Activated naive CD8-positive, alpha-beta T cell treated with anti-CD3 and anti-CD28 coated beads for 36 hours (primary cell): ENCODE measurements at places on chromosomes 6 and 20.
A peak's percentile ranks its signal among the peaks of the same experiment; 100 is the strongest.

DNA sequence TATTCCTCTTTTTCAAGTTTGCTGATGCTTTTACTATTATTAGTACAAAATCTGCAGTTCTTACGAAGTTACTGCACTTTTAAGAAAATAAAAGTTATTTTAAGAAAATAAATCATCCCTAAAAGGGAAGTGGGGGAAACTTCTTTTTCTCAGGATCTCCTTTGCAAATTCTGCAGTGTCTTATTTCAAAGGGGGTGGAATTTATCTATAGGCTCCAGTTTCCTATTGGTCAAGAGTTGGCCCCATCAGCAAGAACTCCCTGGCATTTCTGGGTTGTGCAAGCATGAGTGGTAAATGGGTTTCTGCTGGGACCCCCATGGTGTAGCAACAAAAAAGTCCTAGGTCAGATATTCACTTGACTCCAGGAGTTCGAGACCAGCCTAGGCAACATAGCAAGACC lies 136.3 kb upstream of the PRDM1 start:
- no peak for DNase-seq

DNA sequence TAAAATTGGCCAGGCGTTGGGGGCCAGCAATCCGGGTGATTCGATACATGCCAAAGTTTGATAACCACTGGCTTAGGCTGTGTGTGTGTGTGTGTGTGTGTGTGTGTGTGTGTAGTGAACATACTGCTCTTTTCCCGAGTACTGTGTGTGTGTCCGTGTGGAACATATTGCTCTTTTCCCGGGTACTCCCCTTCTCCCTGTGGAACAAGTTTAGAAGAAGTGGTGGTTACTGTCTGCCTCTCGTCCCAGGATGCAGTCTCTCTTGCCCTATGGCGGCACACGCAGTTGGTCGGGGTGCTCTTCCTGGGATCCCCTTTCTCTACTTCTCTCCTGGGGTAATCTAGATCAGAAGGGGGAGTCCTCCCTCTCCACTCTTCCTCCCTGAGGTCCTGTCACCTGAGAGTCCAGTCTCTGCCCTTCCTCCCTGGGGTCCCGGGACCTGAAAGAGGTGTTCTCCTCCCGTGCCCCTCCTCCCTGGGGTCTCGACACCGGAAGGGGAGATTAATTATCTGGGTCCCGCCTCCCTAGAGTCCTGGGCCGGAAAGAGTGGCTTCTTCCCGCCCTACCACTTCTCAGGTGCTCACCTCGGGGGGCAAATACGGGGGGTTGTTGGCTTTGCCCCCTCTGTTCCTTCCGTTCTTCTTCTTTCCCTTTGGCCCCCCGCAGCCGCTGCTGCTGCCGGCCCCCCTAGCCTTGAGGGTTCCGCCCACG lies 516 bp downstream of the GTPBP2 start:
- DNase-seq, result peak; percentile 65

- no peak for DNase-seq
Measured at GRCh38 chr20:32332614-32333013, 25.5 kb upstream of the ASXL1 start.

- no peak for DNase-seq
Measured at GRCh38 chr20:45087097-45087790, 13.7 kb downstream of the KCNS1 start.

DNA sequence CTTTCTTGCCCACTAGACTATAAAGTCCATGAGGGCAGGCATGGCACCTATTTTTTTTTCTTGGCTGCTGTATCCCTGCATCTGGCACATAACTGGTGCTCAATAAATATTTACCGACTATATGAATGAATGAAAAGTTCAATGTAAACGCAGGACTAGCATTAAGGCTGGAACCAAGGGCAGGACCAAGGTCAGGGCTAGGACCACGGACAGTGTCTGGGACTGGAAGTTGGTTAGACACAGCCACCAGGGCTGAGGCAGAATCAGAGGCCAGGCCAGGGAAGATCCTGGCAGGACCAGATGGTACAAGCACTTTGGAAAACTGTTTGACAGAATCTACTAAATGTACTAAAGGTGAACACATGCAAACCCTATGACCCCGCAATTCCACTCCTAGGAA lies 3.7 kb downstream of the TNXB start:
- DNase-seq, result no peak

DNA sequence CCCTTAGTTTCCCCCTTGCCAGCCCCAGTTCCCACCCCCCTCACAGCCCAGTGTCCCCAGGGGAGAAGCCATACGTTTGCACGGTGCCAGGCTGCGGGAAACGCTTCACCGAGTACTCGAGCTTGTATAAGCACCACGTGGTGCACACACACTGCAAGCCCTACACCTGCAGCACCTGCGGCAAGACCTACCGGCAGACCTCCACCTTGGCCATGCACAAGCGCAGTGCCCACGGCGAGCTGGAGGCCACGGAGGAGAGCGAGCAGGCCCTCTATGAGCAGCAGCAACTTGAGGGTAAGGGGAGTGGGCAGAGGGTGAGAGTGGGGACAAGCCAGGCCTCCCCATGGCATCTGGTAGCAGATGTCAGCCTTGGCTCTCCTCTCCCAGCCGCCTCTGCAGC lies 5.1 kb upstream of the DEF6 start:
- no peak for DNase-seq

- DNase-seq, result no peak
Measured at GRCh38 chr6:23213193-23213592, 643.8 kb downstream of the HDGFL1 start.

DNA sequence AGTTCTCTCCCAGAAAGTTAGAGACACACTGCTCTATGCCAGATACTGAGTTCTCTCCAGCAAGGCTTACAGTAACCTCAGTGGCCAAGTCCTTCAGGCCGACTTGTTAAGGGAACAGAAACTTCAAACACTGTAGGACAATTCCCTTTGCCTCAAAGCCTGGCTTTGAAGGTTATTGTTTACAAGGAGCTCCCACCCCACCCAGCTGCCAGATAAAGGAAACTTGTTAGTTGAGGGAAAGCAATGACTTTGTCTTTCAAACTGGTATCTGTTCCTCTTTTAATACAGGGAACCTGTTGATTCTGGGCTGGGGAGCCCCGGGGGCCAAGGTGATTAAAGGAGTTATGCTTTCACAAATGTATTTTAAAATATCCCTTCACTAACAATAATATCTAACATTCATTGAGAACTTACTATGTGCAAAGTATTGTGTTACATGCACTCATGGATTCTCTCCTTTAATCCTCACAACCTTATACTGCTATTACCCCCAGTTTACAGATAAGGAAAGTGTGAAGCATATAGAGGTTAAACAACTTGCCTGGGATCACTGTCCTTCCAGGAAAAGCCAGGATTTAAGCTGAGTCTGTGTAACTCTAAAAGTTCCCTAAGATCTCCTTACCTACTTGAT lies 27.6 kb upstream of the CDKN1A start:
- no peak for DNase-seq

DNA sequence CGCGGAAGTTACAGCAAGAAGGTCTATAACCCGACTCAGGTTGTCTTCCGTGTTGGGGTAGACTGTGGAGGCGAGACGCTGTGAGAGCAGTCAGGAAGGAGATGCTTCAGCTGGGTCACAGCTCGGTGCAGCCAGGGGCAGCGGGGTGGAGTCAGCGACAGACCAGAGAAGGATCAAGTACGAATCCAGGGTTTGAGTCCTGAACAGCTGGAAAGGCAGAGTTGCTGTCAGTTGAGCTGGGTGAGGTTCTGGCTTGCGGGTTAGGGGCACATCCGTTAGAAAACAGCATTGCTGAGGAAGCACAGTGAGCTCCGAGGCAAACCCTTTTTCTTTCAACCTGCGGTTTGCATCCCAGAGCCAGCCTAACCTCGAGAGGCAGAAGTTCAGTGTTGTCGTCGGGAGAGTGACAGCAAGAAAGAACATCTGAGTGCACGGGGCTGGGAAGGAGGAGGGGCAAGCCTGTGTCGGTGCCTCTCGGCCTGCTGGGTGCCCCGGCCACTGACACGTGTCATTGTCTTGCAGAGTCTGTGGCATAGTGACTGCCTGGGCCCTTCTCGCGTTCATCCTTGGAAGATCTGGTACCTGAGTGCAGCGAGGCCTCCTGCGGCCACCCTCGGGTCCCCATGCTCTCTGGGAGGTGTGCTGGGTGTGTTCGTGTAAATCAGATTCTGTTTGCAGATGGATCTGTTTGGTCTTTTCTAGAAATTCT lies 20.0 kb downstream of the PNLDC1 start:
- peak; percentile 17 for DNase-seq

- DNase-seq, result no peak
Measured at GRCh38 chr6:167470836-167471547, 146.1 kb downstream of the TTLL2 start.

DNA sequence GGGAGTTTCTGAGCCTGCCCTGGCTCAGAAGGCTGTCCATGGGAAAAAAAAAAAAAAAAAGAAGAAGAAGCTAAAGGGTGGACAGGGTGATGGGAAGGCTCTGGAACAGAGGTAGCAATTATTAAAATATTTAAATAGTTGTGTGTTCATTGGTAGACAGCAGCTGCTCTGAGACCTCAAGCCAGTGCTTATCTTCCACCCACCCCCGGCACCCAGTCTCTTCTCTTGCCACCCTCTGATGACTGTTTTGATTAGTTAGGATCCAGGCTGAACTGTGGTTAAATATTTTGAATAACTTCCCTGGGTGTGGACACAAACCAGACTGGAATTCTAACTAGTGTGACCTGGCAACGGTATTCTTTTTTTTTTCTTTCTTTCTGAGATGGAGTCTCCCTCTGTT lies 16.9 kb upstream of the SRSF3 start:
- DNase-seq, result no peak

DNA sequence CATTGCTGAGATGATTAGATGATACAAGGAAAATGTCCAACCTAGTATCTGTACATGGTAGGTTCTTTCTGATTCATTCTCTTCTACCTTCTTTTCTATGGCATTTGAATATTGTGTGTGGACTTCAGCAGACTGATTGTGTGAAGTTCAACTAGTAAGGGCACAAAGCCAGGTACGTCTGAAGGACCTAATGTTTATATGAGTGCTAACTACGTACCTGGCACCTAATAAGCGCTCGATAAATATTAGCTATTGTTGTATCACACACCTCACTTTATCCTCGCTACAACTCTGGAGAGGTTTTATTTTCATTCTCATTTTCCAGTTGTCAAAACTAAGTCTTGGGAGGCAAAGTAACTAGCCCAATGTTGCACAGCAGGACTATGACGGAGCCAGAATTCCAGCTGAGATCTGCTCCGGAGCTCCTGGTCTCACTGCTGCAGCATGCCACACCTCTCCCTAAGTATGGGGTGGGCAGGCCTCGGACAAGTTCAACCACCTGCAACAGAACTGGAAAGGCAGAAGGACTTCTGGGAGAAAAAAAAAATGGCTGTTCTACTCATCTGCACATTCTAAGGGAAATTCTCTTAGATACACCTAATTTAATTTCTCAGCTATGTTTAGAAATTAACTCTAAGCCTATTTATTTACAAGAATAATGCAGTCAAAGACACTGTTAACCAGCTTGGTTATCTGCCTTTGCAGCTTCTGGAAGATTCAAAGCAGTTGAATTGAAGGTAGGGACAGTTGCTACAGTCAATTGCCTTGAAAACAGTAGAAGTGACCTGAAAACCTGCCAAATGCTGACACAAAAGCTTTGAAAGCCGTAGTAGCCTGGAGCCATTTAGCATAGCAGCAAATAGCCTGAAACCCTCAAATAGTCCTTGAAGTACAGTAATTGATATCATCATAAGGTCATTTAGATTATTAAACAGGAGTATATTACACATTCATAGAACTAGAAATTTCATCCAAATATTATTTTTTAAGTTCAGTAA lies 165.0 kb downstream of the PDE7B start:
- DNase-seq, result no peak

DNA sequence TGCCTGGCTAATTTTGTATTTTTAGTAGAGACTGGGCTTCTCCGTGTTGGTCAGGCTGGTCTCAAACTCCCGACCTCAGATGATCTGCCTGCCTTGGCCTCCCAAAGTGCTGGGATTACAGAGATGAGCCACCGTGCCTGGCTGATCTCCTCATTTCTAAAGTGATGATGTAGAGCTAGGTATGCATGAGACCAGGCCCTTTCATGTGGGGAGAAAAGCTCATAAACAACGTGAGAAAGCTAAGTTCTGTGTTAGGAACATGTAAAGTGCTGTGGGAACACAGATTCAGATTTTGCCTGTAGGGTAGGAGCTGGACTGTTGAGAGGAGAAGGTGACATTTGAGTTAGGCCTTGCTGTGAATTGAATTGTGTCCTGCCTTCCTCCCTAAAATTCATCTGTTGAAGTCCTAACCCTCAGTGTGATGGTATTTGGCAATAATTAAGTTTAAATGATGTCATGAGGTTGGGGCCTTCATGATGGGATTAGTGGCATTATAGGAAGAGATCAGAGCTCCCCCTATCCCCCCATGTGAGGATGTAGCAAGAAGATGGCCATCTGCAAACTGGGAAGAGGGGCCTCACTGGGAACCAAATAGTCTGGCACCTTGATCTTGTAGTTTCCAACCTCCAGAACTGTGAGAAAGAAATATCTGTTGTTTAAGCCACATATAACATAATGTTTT lies 49.2 kb downstream of the SCAND1 start:
- no peak for DNase-seq

- DNase-seq, result no peak
Measured at GRCh38 chr6:26205625-26206574, 118.7 kb downstream of the HFE start.

DNA sequence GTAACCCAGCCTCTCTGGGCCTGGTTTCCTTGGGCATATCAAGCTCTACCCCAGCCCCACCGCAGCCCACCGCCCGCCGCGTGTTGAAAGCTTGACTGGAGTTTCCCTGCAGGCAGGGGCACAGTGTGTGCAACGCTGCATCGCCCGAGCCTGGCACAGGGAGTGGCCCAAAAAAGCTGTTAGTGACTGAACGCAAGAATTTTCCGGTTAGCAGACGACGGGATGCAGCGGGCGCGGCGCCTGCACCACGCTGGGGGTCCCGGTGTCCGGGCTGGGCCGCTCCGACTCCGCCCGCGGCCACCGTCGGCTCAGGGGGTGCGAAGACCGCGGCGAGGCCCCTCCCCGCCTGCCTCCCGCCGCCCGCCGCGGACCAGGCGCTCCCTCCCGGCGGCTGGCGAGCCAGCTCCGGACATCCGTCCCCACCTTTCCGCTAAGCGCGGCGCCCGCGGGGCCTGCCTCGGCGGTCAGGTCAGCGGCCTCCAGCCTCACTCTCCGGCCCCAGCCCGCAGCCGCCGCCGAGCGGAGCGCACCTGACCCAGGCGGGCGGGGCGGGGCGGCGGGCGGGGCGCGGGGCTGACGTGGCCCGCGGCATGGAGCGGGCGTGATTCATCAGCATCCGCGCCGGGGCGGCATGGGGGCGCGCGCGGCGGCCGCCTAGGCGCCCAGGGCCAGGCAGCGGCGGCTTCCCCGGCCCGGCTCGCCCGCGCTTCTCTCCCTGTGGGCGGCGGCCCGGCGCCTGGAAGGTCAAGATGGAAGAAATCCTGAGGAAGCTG lies at the start of gene ARFGEF3:
Gene ARFGEF3, plus strand, starts transcription at position 602 of the 773 bp plus-strand sequence. Its CDS starts 148 bp downstream, at position 750.
- peak; percentile 73 for DNase-seq

GRCh38 chr6:22852101-22852500 lies 282.7 kb downstream of the HDGFL1 start:
- DNase-seq, result no peak

- DNase-seq, result no peak
Measured at GRCh38 chr6:45569210-45569945, 191.6 kb upstream of the SUPT3H start.

DNA sequence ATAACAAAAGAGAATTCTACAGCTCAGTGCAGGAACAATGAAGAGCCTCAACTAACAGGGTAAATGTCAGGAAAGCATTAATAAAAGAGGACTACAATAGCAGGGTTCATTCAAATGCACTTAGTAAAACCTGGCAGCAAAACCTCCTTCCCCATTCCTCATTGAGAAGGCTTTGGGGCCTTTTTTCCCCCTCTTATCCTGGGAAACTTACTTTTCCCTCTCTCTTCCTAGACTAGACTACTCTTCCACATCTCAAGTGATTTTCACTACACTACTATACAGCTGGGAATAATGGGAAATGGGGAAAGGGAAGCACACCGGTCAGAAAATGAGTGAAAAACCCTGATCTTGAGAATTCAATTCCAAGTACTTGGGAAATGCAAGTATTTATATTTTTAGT lies 10.1 kb downstream of the ROMO1 start:
- no peak for DNase-seq
